ENCODE measurements at places on chromosomes 2 and 18.

- no peak for DNase-seq
These were observed 134.8 kb upstream of the SERPINE2 start for GRCh38 chr2:224173933-224174332.

- no peak for DNase-seq
These were observed 133.8 kb downstream of the MAIP1 start for GRCh38 chr2:200089040-200089755.

- no peak for DNase-seq
These were observed 34.5 kb downstream of the SLC4A3 start for GRCh38 chr2:219661955-219662395.

GRCh38 chr18:52452427-52452826 is 112.4 kb downstream of the DCC start:
- no peak for DNase-seq

- DNase-seq, result peak; percentile 66
These were observed 54.4 kb downstream of the STK39 start for GRCh38 chr2:168192839-168193616.

- DNase-seq, result no peak
These were observed 161.3 kb downstream of the MTCL1 start for GRCh38 chr18:8866679-8867078.

DNA sequence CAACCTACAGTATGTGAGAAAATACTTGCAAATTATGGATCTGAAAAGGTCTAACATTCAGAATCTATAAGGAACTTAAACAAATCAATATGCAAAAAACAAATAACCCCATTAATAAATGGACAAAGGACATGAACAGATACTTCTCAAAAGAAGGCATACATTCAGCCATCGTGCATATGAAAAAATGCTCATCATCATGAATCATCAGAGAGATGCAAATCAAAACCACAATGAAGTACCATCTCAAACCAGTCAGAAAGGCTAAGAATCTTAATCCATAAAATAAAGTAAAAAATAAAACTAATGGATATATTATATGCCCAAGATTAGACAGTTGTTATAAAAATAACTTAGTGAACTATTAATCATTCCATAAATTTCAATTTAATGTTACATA is 154.0 kb downstream of the CALCRL start:
- DNase-seq, result no peak

DNA sequence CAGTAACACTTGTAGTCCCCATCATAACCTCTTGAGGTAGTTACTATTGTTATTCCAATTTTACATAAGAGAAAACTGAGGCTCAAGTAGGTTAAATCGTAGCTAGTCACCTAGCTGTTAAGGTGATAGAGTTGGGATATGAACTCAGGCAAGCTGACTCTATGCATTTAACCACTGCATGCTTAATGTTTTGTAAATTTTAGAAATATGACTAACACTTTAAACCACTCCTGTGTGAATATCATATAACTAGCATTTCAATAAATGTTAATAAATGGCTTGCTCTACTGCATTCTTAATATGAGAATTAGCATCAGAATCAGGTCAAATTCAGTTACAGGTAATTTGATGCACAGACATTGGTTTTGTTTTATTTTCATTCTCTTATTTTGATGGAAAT is 35.6 kb upstream of the CREB1 start:
- DNase-seq, result no peak

DNA sequence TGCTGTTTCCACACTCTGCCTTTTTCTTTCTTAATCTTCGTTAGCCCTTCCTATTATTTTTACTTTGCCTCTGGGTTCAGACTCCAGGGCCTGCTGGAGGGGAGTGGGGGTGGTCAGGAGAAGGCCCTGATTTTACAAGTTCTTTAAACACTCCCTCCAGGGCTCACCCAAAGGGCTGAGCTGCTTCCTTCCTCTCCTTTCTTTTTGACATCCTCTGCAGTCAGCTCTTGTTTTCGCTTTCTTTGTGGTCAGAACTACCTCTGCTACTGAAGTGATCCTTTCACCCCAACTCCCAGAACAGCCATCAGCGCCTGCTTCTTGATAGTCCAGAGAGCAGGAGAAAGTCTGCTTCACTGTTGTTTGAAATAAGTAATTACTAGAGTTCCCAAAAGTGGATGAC is 925.7 kb downstream of the EPHA4 start:
- no peak for DNase-seq

DNA sequence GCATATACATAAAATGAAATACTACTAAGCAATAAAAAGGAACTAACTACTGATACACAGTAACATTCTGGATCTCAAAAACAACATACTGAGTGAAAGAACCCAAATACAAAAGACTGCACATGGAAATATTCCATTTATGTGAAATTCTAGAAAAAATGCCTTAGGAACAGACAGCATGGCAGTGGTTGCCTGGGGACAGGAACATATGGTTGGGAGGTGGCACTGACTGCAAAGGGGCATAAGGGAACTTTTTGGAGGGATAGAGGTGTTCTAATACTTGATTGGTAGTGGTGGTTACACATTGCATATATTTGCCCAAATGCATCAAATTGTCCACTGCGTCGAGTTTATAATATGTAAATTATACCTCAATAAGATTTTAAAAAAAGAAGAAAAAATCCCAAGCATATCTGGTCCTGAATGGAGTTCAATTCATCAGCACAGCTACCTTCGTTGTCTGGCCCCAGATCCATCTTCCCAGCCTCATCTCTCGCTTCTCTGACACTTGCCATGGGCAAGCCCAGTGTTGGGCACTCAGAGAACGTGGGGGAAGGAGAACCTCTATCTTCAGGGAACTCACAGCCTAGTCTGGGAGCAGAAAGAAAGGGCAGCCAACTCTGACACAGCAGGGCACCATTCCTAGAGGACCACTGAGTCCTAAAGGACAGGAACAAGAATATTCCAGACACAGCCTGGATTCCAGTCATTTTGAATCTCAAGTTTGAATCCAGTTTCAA is 8.6 kb upstream of the SMAD4 start:
- no peak for DNase-seq

GRCh38 chr18:45621061-45621511 is 5.8 kb downstream of the SLC14A2 start:
- peak; percentile 63 for DNase-seq

GRCh38 chr2:221405521-221405920 is 166.6 kb downstream of the EPHA4 start:
- DNase-seq, result no peak

DNA sequence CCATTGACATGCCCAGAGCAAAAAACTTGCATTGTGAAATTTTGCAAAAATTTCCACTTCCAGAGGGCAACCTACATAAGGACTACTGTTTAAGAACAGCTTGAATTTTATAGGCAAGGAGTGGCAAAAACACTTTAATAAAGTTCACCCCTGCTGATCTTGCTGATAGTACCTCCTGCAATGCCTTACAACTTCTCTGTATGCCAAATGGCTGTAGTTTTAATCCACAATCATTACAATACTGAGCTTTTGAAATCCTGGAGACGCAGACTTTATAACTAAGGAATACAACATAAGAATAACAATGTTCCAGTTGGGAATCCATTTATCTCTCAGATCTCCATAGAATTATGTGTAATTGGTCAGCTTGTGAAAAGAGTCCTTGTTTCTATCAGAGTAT is 247.5 kb downstream of the KCNJ3 start:
- DNase-seq, result no peak

GRCh38 chr2:237674731-237675276 is 47.4 kb downstream of the LRRFIP1 start:
- DNase-seq, result peak; percentile 96

DNA sequence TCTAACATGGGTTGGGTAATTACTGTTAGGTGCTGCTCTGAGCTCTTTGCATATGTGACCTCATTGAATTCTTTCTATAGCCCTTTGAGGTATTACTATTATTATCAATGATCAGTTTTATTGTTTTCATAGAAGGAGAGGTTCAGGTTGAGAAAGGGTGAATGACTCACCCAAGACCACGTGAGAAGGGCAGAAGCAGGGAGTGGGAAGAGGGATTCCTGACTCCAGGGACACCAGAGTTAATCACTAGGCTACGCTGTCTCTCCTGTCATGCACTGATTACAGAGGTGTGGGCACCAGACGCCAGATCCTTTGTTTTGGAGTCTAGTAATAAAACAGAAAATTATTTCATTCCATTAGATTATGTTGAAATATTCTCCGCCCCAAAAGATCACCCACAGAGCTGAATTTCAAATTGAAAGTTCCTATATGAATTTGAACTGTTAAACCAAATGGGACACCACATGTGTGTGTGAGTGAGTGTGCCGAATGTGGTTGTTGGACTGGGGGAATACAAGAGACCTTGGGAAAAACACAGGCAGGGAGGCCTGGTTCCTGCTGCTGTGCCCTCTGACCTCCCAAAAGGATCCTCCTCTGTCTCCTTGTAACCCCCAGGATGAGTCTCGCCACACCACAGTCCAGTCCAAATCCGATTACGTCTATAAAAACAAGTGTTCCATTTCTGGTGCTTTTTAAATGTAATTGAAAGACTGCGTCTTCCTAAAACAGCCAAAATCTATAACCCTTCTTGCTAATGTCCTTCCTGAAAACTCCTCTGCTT is 215.4 kb downstream of the ZNF521 start:
- no peak for DNase-seq

- no peak for DNase-seq
These were observed 45.5 kb upstream of the NAB1 start for GRCh38 chr2:190603374-190603773.

GRCh38 chr2:144471305-144472045 is 48.4 kb downstream of the ZEB2 start:
- peak; percentile 39 for DNase-seq

GRCh38 chr2:44638649-44639048 is 276.9 kb downstream of the CAMKMT start:
- no peak for DNase-seq

DNA sequence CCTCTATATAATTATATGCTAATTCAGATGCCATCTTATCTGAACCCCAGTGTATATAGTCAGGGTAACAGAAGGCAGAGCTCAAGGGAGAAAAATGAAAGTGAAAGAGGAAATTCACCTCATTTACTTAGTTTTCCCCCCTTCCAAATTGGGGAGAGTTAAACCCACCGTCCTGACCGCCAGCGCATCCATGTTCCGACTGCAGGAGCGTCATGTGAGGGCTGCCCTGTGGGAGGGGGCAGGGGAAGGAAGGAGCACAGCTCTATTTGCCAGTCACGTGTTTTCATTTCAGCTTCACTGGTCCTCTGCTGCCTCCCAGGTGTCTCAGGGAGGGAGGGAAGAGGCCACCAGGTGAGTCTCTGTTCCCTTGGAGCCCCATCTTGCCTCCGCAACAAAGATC is 13.2 kb downstream of the CNNM4 start:
- DNase-seq, result peak; percentile 69

DNA sequence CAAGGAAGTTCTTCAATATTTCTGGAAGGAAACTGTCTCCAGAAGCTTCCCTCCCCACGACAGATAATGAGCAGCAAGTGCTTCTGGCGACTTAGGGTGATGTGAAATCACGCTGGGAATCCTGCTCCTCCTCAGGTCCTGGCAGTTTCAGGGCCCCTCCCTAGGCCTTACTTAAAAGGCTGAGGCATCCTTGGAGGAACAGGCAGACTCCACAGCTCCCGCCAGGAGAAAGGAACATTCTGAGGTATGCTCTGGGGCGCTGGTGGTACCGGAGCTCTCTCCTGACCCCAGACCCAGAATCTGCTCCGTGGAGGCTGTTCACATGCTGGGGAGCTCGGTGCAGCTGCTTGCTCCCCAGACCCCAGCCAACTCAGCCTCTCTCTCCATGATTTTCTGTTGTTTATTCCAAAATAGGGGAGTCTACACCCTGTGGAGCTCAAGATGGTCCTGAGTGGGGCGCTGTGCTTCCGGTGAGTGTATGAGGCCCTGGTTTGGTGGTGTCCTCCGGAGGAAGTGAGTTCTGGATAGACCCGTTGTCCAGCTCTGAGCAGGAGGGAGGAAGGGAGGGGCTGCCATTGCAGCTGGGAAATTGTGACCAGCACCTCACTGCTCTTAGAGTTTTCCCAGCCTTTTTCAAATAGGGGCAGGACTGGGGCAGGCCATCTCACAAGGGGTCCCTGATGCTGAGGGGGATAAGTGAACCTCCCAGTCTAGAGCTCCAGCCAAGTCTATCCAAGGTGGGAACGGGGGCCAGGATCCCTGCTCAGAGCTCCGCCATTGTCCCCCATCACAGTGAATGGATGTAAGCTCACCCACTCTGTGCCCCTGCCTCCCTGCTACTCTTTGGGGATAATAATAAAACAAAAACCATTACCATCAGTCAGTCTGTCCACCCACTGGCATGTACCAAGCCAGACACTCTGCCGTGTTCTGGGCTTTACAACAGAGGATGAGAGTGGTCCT is at the start of gene IL36RN:
Gene IL36RN, plus strand, starts transcription at position 201 of the 963 bp plus-strand sequence. Its CDS starts 241 bp downstream, at position 442.
- no peak for DNase-seq

DNA sequence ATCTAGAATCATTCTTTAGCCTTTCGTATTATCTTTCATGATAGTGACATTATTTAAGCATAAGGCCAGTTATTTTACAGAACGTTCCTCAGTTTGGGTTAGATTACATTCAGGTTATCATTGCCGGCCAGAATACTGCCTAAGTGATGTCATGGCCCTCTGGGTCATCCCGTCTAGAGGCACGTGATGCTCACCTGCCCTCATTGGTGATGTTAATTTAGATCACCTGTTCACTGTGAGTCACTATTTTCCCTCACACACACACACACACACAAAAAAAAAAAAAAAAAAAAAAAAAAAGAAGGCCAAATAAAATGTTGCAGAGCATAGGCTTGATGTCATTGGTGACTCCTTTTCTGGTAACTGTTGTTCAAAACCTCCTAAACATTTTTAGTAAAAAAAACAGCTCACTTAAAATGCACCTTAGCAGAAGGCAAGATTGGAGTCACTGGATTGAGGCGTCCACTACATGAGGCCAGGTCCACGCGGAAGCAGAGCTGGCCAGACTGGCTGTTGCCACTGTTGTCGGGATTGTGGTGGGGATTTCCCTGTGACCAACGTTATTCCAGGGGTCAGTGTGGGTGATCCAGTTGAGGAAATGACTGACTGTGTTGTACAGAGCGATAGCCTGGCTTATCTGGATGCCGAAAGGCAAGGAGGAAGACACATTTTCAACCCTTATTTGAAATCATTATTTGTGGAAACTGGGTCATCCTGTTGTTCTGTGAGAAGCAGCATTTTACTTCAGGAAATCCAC is 52.1 kb upstream of the CNGA3 start:
- no peak for DNase-seq

DNA sequence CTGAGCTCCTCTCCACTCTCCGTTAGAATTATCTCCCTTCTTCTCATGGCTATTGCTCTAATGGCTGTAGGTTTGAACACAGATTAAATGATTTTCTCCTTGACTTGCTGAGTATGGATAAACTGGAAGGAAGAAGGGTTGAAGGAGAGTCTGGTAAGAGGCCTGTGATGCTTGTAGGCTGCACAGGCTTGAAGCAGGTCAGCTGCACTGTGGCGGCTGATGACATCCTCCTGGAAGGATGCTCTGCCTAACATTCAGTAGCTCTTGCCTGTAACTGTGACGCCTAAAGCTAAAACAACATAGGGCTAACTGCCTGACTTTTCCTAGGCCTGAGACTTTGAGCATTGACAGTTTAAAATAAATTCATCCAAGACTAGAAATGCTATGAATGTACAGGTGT is 166.3 kb downstream of the MREG start:
- DNase-seq, result no peak

DNA sequence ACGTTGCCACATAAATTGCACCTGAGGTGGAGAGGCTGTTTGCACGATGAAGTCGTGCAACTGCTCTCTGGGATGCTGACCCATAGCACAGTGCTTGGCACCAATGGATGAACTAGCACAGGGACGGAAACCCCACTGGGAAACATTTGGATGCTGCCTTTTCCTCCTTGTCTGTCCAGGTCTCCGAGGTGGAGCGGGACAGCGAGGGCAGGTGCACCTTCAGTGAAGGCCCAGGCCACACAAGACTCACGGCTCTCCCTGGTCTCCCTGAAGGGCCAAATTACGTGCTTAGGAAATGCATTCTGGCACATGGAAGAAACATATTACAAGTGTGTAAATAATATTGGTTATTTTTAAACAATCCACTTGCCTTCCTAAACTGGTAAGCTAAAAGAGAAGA is 70.3 kb downstream of the TPO start:
- DNase-seq, result no peak
